Activated naive CD8-positive, alpha-beta T cell treated with anti-CD3 and anti-CD28 coated beads, Interleukin-2, amount 50 U/mL, for 24 hours (primary cell): ENCODE measurements at places on chromosomes 5 and 9.

DNA sequence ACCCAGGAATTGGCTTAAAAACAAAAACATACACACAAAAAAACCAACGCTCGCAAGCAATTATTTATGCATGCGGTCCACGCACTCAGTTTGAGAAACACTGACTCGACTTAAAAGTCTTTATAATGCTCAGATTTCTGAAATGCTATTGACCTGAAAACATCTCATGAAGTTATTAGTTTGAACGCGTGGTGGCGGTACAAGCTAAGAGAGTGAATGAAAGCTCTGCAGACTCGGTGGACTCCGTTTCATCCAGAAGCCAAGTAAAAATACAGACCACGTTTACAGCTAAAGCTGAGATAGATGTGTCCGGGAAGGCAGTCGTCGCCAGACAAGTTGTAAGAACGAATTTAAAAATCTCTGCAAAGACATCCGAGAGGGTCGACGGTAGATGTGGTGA, at the start of gene PCDHB6:
TSS of gene PCDHB6 (plus strand) at position 246 of the 400 bp plus-strand sequence. CDS start 201 bp downstream, outside the sequence.
- no peak for DNase-seq

DNA sequence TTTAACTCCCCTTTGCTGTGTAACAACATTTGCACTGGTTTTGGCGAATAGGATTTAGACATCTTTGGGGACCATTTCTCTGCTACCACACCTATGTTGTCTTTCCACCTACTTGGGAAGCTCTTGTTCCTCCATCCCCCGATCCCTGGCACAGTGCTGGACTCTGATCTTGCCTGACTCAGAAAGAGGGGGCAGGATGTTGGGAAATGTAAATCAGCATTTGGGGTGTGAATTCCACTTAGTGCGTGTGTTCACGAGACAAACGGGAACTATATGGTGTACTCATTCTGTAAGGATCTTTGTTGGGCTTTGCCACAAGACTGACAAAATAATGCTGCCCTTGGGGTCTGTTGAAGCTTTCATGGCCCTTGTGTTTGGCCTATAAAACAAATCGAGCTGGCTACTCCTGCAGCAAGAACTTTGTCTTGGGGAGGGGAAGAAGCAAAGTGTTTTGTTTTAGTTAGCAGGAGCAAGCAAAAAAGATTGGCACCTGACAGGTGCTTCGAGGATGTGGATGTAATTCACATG, 18.5 kb downstream of the TMEM268 start:
- DNase-seq = no peak

DNA sequence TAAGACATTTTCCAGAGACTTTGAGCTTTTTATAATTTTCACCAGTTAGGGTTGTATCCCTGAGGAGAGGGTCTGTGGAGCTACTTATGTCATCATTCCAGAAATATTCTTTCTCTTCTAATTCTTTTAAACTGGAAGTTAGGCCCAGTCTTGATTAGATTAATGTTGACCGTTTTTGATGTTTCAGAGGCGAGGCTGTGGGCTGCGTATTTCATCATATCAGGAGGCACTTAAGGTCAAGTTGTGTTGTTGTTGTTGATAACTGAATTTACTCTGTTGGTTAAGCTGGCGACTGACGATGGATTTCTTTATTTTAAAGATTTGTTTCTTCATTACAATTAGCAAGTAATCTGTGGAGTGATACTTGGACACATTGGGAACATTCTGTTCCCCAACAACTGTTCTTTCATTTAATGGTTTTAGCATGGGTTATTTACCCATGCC, 20.1 kb downstream of the IPO11 start:
- no peak for DNase-seq

DNA sequence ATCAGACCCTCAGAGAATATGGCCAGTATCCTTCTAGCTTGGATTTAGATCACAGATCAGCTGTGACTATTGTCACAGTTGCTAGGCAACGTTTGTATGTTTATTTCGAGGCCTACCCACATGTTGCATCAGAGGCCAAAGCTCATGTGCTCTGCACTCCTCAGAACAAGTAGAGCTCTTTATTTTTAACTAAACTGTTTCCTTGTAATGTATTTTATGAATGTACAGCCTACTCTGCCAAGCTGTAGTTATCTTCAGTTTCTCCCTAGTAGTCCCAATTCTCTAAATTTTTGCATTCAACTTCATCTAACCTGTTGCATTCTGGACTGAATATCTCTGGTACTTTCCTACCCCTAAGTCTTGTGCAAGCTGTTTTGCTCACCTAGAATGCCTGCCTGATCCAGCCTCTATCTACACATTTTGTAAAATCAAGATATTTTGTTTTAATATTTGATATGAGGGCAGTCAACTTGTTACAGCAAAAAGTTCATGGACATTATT, 52.8 kb downstream of the CAST start:
- DNase-seq = no peak

DNA sequence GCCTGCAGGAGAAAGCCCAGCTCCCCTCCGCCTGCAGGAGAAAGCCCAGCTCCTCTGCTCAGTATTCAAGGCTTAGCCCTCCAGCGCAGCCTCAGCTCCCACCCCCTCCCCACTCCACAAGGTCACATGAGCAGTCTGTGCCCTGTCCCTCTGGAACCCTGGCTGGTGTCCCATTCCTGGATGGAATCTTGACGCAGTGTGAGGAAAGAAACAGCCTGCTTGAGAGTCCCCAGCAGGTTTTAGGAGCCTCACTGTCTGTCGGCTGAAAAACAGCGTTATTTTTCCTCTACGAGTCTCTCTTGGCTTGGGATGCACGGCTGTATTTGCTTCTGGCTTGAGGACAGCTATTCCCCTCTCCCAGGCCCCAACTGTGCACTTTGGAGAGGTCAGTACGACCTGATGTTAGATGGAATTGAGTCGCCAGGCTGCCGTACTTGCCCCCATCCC, 210.1 kb upstream of the TRIM32 start:
- no peak for DNase-seq
